HTR-8/SVneo (cell line): ENCODE measurements at places on chromosomes 11 and 22.

GRCh38 chr22:38837414-38837928 is 6.4 kb downstream of the NPTXR start:
- DNase-seq = no peak

GRCh38 chr22:32590556-32590955 is 115.9 kb downstream of the FBXO7 start:
- DNase-seq = no peak

GRCh38 chr11:103007521-103007920 is 52.0 kb upstream of the MMP13 start:
- peak; percentile 34 for DNase-seq

DNA sequence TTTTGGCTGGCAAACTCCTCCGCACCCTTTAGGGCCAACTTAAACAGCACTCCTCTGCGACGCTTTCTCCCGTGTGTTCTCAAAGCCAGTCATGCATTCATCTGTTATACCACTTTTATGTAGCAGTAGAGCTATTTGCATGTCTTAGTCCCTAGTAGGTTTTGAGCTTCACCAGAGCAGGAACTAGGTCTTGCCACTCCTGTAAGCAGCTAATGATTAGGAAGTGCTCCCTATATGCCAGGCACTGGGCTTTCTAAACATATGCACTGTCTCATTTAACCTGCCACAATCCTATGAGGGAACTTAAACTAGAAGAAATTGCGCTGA is 180.8 kb downstream of the DBX1 start:
- no peak for DNase-seq

GRCh38 chr11:68997124-68997994 is 15.7 kb downstream of the MRGPRF start:
- DNase-seq = no peak

DNA sequence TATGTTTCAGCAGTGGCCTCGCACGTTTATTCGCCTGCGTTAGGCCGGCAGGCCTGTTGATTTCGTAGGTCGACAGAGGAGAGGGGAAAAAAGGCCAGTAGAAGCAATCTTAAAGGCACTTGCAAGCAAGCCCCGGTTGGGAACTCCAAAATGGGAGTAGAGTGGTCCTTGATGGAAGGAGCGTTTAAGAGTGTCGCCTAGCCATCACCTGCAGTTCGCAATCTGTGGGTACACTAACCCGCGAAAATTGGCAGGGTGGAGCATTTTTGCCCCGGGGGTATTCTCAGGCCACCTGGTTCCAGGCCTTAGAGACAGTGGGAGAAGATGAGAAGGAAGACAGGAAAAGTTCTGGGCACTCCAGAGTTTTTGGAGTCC is 1.1 kb downstream of the EWSR1 start:
- no peak for DNase-seq

- DNase-seq = no peak
Measured at GRCh38 chr22:40203572-40203971, 25.8 kb downstream of the TNRC6B start.

DNA sequence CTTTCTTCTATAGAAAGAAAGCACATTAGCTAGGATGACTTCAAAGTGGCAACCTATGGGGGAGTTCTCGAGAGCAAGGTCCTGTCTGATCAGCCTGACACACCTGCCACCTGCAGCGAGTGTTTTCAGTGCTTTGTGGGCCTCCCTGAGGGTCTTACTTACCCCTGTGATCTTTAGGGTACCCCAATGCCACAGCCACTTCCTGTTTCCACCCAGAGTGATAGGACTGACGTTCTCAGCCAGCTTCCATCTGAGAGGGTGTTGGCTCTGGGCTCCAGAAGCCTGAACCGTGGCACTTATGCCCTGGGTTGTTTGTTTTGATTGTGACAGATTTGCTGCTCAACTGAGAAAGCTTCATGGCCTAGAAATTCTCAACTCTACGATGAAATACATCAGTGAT is 21.7 kb upstream of the ANKK1 start:
- DNase-seq = no peak

DNA sequence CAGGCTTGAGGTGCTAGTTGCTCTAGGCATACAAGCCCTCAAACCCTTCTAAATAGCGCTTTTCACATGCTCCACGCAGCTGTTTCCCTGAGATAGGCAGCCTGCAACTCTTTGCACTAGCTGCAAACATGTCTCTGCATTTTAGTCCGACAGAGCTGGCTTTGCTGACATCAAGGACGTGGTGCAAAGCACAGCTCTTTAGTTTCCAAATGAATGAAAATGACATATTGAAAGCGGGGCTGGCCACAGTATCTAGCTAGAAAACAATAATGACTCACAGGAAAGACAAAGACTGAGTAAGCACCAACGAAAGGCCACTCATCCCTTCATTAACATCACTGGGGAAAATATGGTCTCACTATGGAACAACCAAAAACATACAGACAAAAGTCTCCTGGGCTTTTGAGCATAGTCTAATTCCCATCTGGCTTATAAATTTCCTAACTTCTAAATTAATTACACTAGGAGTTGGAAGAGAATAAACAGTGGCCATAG is 15.3 kb upstream of the ZC3H12C start:
- peak; percentile 41 for DNase-seq

- no peak for DNase-seq
Measured at GRCh38 chr11:34145847-34146381, 40.5 kb downstream of the NAT10 start.
